Right renal pelvis (tissue), 4 donors: ENCODE measurements at places on chromosomes 2 and 18. TPM values are rescaled to one million over a fixed set of nuclear protein-coding genes. Genes with fewer than 3 reads are reported as not detected.

The PROM2 gene
- polyA plus RNA-seq: 45.1 TPM

The DNAJC10 gene
- polyA plus RNA-seq: 158 TPM

The FBLN7 gene
- 10.4 TPM for polyA plus RNA-seq

The VWC2L gene
- polyA plus RNA-seq: 0.10 TPM

The SNTG2 gene
- polyA plus RNA-seq: 2.0 TPM

The CRYGD gene
- not detected for polyA plus RNA-seq

The TEKT4 gene
- polyA plus RNA-seq: 0.44 TPM

The C2orf15 gene
- 12.7 TPM for polyA plus RNA-seq

The TLX2 gene
- not detected for polyA plus RNA-seq

The LYPD1 gene
- polyA plus RNA-seq: 99.7 TPM
